ENCODE measurements at places on chromosomes 7 and 10.

DNA sequence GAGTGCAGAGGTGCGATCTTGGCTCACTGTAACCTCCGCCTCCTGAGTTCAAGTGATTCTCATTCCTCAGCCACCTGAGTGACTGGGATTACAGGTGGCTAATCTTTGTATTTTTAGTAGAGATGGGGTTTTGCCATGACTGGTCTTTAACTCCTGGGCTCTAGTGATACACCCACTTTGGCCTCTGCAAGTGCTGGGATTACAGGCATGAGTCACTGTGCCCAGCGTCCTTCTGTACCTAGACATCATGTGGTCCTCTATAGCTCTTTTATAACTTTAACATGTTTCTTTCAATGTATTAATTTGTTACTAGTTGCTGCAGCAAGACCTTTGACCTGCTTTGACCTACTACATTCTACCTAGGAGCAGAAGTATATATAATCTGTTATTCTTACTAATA lies 38.7 kb upstream of the BICC1 start:
- no peak for DNase-seq

DNA sequence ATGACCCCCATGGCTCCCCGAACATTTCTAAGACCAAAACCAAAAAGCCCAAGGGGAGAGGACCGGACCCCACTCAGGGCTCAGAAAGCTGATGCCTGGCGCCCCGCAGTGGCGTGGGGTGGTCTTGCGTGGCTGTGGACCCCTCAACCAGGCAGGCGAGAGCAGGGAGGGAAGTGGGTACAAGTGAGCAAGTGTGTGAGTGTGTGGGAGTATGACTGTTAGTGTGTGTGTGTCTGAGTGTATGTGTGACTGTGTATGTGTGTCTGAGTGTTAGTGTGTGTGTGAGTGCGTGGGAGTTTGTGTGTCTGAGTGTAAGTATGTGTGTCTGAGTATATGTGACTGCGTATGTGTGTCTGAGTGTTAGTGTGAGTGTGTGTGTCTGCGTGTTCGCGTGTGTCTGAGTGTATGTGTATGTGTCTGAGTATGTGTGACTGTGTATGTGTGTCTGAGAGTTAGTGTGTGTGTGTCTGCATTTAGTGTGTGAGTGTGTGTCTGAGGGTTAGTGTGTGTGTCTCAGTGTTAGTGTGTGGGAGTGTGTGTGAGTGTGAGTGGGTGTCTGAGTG lies 34.0 kb upstream of the INSIG1 start:
- DNase-seq: no peak

DNA sequence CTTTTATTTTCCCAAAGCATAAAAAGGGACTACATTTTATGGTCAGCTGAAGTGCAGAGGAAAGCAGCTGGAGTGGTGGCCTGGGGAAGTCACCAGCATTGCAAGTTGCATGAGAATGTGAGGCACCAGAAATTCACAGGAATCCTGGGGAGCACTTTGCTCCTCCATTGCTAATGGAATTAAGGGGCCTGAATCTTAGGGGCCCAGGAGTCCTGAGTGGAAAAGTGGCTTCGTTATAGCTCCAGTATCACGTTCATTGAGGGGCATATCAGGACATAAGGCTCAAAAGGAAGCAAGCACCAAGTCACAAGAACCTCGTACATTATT lies 53.0 kb upstream of the LRRC17 start:
- no peak for DNase-seq

DNA sequence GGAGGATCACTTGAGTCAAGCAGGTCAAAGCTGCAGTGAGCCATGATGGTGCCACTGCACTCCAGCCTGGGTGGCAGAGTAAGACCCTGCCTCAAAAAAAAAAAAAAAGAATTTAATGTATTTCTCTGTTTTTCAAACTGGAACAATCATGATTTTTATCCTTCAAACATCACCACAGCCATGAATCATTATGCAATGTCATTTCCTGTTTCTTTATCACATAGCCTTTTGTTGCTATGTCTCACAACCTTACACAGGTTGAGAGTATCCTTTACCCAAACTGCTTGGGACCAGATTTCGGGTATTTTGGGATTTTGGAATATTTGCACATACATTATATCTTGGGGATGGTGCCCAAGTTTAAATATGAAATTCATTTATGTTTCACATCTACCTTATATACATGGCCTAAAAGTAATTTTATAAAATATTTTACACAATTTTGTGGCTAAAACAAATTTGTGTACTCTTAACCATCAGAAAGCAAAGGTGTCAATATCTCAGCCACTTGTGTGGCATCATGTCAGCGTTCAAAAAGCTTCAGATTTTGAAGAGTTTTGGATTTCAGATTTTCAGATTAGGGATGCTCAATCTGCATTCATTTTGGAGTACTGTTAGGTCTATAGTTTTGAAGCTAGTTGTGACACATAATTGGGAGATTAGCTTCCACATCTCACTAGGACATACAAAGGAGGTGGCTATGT lies 8.2 kb downstream of the NT5C3A start:
- no peak for DNase-seq

GRCh38 chr7:93851536-93851935 lies 39.0 kb downstream of the TFPI2 start:
- DNase-seq: no peak

- no peak for DNase-seq
These were observed 69.2 kb upstream of the PALS2 start for GRCh38 chr7:24504040-24504439.
